ENCODE measurements at places on chromosomes 3 and 15.

GRCh38 chr3:45874677-45875346 is 11.5 kb upstream of the CCR9 start:
- peak; percentile 20 for DNase-seq

DNA sequence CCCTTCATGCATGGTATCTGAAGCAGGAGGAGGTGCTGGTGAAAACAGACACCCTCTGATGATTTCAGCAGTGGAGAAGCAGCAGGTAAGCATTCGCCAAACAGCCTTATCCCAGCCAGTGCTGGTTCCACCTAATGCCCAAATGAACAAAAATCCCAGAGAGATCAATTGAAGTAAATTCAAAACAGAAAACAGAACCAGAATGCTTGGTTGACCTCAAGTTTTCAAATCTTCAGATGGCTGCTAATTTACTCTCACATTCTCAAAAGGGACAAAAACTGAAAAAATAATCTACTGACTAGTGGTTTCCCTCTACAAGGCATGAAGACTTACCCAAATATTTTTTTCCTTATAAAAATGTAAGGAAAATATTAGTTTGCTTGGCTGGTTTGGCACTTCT is 87.0 kb upstream of the MYO5C start:
- DNase-seq = no peak

- DNase-seq = no peak
Observed at GRCh38 chr15:52483707-52484106, 45.0 kb downstream of the MYO5A start.

- DNase-seq = no peak
Observed at GRCh38 chr3:157746391-157746790, 243.2 kb upstream of the VEPH1 start.

GRCh38 chr3:45665101-45665572 is 24.1 kb upstream of the SACM1L start:
- peak; percentile 43 for DNase-seq

DNA sequence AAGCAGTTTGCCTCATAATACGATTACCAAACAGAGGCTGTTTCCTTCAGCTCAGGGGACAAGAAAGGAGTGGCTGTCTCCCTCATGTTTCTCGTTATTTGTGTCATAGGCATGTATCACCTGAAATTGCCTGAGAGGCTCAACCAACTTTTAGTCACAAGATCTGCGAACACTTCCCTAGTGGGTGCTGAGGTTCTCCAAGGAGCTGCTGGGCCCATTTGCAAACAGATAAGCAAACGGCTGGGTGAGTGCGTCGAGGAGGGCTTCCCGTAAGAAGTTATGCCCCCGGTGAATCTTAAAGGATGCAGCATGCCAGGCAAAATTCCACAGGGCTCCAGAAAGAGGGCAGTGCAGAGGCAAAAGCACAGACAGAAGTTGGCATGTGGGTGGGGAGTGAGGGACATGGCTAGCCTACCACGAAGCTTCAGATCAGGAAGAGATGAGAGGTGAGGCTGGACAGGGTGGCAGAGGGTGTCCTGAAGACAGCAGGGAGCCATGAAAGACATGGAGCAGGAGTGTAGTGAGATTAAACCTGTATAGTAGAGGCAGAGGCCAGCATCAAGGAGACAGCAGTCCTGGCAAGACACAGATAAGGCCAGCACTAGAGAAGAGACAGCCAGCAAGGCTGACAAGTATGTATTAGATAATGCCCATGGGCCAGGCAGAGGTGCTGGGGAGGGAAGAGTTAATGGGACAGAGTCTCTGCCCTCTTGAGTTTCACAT is 4.0 kb upstream of the GP9 start:
- no peak for DNase-seq

DNA sequence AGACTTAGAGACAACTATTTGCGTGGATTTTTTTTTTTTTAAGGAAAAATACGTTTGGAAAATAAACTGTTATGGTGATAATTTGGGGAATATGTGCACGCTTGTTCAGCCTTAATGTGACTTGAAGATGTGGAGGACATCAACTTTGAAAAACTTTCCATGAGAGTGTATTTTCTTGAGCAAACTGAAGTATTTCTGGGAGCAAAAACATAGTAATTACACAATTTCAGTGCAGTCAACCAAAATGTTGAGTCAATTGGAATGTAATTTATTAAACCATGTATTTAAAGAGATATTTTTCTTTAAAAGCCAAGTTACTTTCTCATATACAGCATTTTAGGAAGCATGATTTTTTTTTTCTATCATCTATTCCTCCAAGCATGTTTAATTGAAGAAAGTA is 80.3 kb upstream of the FLNB start:
- no peak for DNase-seq

DNA sequence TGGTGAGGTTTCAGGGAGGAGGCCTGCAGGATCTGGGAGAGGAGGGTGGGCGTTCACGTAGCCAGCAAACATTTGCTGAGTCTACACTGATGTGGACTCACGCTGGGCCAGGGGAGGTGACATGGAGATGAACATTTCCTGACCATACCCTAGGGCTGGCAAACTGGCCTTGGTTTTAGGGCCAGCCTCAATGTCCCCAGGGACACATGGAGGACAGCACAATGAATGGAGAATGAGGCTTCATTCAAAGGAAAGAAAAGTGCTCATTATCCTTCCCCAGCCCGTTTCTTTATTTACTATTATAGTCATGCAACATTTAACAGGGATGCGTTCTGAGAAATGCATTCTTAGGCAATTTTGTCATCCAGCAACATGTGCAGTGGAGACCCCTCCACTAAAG is 26.8 kb downstream of the ACAN start:
- no peak for DNase-seq

GRCh38 chr3:186307594-186308221 is 54.3 kb downstream of the DGKG start:
- DNase-seq = peak; percentile 46

GRCh38 chr3:39936848-39937247 is 127.4 kb downstream of the MYRIP start:
- no peak for DNase-seq

DNA sequence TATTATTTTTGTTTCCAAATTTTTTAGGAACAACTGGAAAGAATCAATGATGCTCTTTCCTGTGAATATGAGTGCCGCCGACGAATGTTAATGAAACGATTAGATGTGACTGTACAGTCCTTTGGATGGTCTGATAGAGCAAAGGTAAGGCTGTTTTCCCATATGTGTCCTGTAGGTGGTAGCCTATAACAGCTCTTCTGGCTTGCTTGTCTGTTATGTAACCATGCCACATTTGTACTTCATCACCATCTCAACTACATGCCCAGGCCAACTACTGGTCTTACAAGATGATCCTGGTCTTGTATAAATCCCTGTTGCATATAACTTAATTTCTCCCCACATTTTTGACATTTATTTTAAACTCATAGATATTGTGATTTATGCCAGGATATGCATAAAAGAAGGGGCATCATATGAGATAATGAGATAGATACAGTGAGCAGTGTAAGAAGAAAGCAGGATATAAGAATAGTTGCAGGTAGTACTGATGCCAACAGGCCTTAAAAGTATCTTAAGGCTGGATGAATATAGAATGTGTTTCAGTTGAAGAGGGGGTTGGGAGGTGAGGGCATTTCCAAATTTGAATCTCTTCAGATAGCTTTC is 20.3 kb downstream of the FAM98B start:
- peak; percentile 33 for DNase-seq

- DNase-seq = peak; percentile 11
Observed at GRCh38 chr3:133192363-133192945, 154.3 kb downstream of the TMEM108 start.

DNA sequence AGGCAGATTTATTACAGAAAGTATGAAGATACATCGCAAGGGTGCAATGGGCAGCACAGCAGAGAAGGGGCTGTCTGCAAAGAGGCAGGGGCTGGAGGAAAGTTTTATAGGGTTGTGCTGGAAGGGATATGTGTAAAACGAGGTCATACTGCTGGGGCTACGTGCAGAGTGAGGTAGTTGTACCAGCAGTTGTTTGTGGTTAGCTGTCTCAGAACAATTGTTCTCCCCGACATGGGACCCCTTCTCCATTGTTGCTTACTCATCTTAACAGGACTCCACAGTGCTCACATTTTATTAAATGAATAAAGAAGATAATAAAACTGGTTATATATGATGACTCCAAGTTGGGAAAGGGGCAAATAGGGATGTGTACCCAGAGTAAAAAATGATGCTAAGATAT is 49.4 kb downstream of the GTPBP8 start:
- DNase-seq = no peak

- DNase-seq = no peak
Observed at GRCh38 chr15:63350178-63350621, 31.4 kb downstream of the CA12 start.

DNA sequence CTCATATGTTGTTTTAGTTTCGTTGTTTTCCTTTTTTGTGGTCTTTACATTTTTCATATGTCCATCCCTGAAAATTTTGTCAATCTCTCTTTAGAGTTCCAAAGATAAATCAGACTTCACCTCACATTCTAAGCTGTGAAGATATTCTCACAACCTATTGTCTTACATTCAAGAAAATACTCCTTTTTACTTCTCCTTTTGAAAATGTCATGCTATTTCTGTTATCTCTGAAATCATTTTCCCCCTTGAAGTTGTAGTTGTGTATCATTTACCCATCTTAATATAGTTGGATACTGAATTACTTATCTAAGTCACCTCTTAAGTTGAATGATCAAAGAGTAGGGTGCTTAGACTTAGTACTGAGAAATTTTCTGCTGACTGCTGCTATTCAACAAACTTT is 74.3 kb downstream of the DCUN1D1 start:
- DNase-seq = no peak

- DNase-seq = no peak
Observed at GRCh38 chr15:92402751-92403150, 9.1 kb downstream of the ST8SIA2 start.

- DNase-seq = no peak
Observed at GRCh38 chr3:42717306-42717705, 14.7 kb upstream of the HHATL start.

GRCh38 chr3:50435371-50436113 is 67.9 kb downstream of the CACNA2D2 start:
- DNase-seq = no peak

DNA sequence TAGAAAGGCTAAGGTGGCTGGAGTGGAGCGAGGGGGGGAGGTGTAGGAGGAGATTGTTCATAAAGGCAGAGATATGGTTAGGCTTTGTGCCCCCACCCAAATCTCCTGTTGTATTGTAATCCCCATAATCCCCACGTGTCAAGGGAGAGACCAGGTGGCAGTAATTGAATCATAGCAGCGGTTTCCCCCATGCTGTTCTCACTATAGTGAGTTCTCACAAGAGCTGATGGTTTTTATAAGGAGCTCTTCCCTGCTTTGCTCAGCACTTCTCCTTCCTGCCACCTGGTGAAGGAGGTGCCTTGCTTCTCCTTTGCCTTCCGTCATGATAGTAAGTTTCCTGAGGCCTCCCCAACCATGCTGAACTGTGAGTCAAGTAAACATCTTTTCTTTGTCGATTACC is 64.7 kb upstream of the CFAP161 start:
- no peak for DNase-seq

- DNase-seq = no peak
Observed at GRCh38 chr3:14119651-14120050, 5.0 kb downstream of the CHCHD4 start.

- DNase-seq = no peak
Observed at GRCh38 chr3:124532071-124532470, 198.2 kb upstream of the UMPS start.

- DNase-seq = no peak
Observed at GRCh38 chr3:24151594-24151993, 206.5 kb downstream of the NR1D2 start.

GRCh38 chr15:58298879-58299850 is 132.6 kb upstream of the LIPC start:
- DNase-seq = no peak

DNA sequence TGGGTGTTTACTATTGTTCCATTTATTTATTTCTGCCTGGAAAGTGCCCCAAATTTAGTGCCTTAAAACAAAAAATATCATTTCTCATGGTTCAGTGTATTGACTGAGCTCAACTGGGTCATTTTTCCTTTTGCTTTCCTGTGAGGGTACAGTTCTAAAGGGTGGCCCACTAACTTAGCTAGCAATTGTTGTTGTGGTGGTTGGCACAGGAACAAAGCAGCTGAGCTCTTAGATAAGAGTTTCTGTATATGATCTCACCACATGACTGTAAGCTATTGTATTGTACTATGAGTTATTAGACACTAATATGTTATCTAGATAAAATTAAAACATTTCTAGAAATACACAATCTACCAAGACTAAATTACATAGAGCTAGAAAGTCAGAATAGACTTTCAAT is 1283.7 kb downstream of the OTOL1 start:
- no peak for DNase-seq

DNA sequence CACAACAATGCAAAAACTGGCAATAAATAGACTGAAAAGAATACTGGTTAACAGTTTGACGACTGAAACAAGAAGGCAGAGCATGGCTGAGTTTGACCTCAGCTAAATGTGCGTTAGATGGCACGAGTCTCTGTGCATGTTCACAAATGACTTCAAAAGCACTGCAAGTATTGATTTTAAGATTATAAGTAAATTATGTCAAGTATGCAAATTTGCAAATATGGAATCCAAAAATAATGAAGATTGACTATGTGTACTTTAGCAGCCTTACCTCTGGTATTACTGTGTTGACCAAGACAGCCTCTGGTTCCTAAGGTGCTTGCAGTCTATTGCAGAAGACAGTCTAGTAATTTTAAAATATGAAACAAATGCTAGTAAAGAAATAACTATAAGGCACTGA is 2.6 kb upstream of the EIF5A2 start:
- DNase-seq = no peak

GRCh38 chr15:39730552-39730951 is 52.1 kb downstream of the FSIP1 start:
- DNase-seq = no peak

DNA sequence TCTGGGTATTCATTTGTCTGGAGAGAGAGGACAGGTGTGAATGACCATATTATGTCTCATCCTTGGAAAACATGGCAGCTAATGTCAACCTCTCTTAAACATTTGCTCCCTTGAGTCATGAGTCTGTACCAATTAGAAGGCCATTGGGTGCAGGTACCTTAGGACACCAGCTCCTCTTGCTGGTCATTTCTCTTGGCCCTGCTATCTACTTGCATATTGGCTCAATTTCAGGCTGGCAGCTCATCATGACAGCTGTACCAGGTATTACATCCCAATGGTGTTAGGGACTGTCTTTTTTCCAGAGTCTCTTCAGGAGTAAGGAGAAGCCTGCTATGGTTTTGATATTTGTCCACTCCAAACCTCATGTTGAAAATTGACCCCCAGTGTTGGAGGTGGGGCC is 92.2 kb upstream of the ANKRD28 start:
- no peak for DNase-seq

DNA sequence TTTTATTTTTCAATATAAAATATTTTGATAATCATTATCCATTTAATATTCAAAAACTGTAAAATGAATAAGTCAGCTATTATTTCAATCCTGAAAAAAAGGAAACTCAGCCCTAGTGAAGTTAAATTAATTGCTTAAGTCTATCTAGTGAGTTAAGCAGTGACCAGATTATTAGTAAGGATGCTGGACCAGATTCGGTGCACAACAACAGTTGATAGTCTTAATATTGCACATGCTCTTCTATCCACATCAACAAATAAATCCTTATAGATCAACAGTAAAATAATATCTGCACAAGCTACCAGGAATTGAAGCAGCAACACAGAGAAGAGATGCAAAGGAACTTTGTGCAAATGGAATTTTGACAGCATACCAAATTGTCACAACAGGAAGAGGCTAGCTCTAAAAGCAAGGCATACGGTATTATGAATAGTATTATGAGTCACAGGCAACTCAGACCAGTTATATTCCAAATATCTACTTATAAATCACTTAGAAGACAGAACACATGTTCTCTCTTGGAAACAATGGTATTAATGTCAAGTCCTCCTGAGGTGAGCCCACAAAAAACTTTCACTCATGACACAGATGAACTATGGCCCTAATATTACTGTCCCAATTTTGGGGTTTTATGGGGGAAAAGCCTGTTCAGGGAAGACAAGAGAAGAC is 24.9 kb downstream of the VPS13C start:
- DNase-seq = no peak
